T-cell (primary cell): ENCODE measurements at places on chromosomes 2 and 18.

DNA sequence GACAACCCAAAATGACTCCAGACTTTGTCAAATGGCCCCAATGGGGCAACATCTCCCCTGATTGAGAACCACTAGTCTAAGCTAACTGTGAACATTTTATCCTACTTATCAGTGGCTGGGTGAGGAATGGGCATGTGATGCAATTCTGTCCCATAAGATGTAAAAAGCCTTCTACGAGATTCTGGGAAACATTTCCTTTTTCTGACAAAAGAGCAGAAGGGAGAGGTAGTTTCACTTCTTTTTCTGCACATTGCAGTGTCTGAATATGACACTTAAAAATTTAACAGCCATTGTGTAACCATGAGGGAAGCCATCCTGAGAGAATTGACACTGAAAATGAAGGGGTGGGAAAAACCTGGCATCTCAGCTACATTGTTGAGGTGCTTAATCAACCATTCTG lies 17.3 kb upstream of the MARCHF4 start:
- DNase-seq: no peak

DNA sequence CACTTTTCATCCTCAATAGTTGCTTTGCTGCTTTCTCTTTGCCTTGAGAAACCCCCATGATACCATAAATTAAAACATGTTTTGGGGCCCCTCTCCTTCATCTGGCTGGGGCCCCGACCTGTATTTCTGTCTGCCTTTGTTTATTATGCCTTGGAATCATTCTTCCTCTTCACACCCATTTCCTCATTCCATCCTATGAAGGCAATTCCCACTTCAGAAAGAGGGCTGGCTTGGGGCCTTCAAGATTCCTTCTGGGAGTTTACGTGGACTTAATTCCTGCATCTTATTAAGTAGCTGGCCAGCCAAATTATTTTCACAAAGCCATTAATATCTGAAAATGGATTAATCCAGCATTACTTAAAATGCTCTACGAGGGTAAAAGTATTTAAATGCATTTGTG lies 6.8 kb upstream of the LRRTM1 start:
- DNase-seq: no peak

- no peak for DNase-seq
These were observed 93.7 kb upstream of the KLHL29 start for GRCh38 chr2:23291239-23291638.

GRCh38 chr18:74906184-74906583 lies 302.8 kb downstream of the PTGR3 start:
- no peak for DNase-seq

- DNase-seq: peak; percentile 29
These were observed 69.1 kb upstream of the NFATC1 start for GRCh38 chr18:79326413-79327198.

DNA sequence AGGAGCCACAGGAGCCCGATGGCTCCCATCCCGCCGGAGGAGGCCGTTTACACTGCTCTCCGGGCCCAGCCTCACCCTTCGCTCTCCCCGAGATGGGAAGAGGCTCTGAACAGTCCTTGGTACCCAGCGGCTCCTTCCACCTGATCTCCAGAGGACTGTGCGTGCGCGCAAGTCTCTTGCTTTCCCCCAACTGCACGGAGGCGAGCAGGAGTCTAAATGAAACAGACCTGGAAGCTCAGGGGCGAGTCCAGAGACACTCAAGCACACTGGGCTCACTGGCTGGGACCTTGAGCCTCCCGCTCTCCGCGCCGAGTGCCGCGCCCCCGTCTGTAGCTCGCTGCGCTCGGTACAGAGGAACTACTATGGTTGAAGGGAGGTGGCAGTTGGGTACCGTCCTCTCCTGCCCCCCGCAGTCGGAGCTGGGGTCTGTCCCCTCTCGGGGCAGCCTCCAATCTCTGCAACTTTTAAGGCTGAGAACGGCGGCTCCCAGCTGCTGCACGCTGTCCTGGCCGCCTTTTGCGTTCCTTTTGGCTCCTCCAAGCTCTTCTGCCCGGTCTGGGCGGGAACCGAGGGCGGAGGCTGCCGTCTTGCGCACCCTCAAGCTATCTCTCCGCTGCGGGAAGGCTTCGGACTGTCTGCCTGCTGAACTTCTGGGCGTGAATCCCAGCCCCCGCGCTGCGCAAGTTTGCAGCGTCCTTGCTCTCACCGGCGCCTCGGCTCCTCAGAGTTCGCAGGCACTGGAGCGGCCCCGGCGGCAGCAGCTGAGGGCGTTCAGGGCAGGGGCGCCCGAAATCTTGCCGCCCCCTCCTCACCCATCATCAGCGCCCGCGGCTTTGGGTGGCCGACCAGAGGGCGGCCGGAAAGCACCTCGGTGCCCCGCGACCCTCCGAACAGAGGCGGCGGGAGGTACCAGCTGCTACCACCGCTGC lies 491 bp downstream of the ALK start:
- no peak for DNase-seq

DNA sequence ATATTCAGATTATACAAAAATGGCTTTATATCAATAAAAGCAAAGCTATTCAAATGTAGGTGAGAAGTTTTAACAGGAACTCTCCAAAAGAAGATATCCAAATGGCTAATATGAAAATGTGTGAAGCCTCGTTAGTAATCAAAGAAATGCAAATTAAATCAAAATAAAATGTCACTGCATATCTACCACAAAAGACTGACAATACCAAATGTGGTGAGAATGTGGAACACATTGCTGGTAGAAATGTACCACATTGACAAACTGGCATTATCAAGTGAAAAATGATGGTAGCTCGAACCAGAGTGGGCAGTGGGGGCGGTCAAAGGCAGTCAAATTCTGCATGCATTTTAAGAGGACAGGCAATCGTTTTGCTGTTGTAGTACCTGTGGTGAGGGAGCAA lies 1012.7 kb downstream of the TDRD15 start:
- no peak for DNase-seq

- DNase-seq: no peak
These were observed 933.6 kb upstream of the CNTNAP5 start for GRCh38 chr2:123091471-123091870.

DNA sequence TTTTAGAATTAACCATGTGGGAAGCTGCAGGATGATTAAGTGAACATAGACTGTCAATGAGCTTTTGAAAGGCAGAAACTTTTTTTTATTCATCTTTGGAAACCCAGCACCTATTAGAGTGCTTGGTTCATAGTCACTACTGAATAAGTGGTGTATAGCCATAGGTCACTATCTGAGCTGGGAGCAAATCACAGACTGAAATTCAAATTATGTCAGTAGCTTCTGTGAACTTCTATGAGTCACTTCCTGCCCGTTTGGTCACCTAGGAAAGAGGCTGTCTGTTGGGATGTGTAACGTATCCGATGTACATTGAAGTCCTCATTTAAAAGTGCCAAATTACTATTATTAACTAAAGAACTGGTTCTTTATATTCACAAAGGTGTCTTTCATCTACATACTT lies 20.5 kb upstream of the SLC40A1 start:
- no peak for DNase-seq

- DNase-seq: no peak
These were observed 148.3 kb downstream of the LAMA3 start for GRCh38 chr18:23837591-23837990.
